ENCODE measurements at places on chromosomes 7 and 10. TPM values are rescaled to one million over a fixed set of nuclear protein-coding genes. Genes with fewer than 3 reads are reported as not detected.
A peak's percentile ranks its signal among the peaks of the same experiment; 100 is the strongest.

DNA sequence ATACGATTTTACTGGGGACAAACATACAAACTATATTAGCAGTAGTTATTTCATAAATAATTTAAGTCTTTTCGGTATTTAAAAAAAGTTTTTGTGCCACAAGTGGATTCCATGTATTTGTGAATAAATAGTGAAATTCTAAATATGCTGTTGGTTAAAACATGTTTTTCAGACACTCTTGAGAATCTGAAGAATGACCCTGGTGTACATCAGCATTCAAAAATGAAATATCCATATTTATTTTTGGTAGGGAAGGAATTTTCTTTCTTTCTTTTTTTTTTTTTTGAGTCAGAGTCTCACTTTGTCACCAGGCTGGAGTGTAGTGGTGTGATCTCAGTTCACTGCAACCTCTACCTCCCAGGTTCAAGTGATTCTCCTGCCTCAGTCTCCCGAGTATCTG, 136.1 kb upstream of the CDK6 start:
- no peaks in the 10 kb centered on the region for H3K27me3 ChIP-seq
- no peak overlapping the region for H3K4me3 ChIP-seq
- peaks cover 10% of the 10 kb centered on the region for H3K4me1 ChIP-seq

Gene OPN4
- total RNA-seq = not detected

DNA sequence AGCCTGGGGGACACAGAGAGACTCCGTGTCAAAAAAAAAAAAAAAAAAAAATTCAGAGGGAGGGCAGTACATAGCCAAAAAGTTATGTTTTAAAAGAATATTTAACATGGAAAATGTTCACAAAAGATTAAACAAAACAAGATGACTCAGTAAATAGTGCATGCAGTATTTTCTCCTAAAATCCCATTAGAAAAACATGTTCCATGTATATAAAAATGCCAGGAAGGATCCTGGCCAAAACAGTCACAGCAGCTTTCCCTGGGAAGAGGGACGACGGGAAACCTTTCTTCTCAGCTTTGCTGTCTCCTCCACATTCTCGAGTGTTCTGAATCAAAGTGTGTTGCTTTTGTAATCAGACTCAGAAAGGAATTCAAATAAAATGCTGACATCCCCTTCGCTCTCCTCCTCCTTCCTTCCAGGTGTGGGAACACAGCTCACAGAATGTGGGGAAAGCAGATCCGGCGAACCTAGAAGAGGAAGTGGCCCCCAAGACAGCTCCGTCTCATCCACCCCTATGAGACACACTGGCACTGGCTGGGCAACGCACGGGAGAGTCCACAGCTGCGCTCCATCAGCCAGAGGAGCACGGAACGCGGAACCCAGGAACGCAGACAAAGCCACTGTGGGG, 139.4 kb downstream of the MAD1L1 start:
- no peak overlapping the region for H3K27ac ChIP-seq
- DNase-seq = no peak
- H3K4me3 ChIP-seq = no peak overlapping the region
- no peaks in the 10 kb centered on the region for H3K27me3 ChIP-seq

Gene ARHGAP19
- 3.5 TPM for total RNA-seq

- H3K4me3 ChIP-seq = no peak overlapping the region
- H3K4me1 ChIP-seq = no peaks in the 10 kb centered on the region
- no peaks in the 10 kb centered on the region for H3K27me3 ChIP-seq
- no peak for DNase-seq
- no peak overlapping the region for H3K27ac ChIP-seq
Measured at GRCh38 chr10:113202011-113202410, 252.0 kb downstream of the TCF7L2 start.

Gene GSTO2
- 2.8 TPM for total RNA-seq

Gene CHST15
- total RNA-seq = 34.0 TPM

DNA sequence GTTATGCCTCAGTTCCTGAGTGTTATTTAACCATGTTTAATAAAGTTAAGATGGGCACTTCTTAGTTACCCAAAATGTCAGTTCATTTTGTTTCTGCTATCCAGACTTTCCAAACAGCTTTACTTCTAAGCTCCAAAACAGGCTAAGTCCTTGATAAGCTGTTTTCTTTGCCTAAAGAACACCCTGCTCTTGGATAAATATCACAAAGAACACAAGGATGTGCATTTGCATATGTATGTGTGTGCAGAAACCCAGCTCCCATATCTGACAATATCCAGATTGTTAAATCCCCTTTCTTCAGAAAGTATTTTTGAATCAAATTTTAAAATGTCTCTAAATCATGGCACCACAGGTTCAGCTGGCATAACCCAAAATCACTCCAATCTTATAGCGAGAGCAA, 19.6 kb downstream of the FAM13C start:
- DNase-seq = no peak
- no peak overlapping the region for H3K27ac ChIP-seq
- peaks cover 39% of the 10 kb centered on the region for H3K4me1 ChIP-seq
- H3K36me3 ChIP-seq = no peaks in the 10 kb centered on the region
- no peaks in the 10 kb centered on the region for H3K27me3 ChIP-seq
- no peak overlapping the region for H3K4me3 ChIP-seq

Gene MMP21
- total RNA-seq = not detected

DNA sequence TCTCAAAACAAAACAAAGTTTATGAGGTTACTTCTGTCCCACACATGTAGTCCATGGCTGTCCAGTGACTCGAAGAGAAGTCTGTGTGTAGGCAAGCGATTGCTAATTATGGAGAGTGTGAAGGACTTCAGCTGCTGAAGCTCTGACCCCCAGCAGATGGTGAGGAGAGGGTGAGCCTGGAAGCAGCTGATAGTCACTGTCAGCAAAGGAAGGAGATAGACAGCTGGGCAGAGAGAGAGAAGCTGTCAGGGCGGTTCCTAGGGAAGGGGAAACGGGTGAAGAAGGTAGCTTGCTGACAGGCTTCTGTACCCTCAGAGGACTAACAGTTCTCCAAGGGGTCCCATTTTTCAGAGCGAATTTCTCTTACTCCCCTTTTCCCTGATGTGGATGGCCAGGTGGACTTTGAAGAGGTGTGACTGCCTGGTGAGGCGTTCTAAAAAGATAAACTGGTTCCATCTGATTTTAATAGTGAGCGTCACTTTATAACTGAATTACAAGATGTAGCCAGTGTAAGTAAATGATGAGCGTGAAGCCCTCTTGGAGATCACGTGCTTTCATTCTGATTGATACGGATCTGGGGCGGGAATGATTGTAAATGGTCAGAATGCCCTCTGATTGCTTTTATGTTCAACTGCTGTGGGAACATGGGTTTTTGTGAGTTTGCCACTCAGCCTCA, 12.1 kb downstream of the ZSCAN21 start:
- H3K27ac ChIP-seq = no peak overlapping the region
- no peak for DNase-seq
- no peak overlapping the region for H3K4me3 ChIP-seq
- no peaks in the 10 kb centered on the region for H3K4me1 ChIP-seq
- H3K27me3 ChIP-seq = no peaks in the 10 kb centered on the region
- peaks cover 40% of the 10 kb centered on the region for H3K36me3 ChIP-seq

- H3K4me3 ChIP-seq = no peak overlapping the region
- H3K27me3 ChIP-seq = no peaks in the 10 kb centered on the region
Measured at GRCh38 chr10:49748006-49748405, 14.1 kb downstream of the OGDHL start.

Gene ARHGEF5
- 10.4 TPM for total RNA-seq

Gene EGFR
- 54.8 TPM for total RNA-seq

DNA sequence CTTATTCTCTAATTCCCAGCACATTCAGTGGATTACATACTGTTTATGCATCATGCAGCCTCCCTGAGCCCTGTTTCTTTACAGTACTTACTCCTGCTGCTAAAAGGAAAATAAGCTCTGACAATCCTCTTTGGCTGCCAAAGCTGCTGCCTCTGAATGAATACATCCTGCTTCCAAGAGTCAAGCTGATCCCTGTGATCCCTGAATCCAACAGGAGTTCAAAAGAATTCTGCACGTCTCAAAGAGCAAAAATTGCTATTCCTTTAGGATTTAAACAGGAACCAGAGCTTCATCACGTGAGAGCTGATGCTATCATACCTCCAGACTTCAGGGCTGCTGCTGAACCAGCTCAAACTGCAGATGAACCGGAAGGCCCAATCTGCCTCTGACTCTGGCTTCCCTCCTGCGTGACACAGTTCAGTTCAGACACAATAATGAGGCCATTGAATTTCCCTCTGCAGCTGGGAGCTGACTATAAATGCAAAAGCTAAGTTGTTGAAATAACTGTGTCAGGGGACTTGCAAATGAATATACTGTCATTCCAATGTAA, 851.0 kb upstream of the PHF14 start:
- H3K4me1 ChIP-seq = no peaks in the 10 kb centered on the region
- H3K27me3 ChIP-seq = no peaks in the 10 kb centered on the region
- DNase-seq = no peak
- no peak overlapping the region for H3K27ac ChIP-seq
- H3K4me3 ChIP-seq = no peak overlapping the region

- H3K27ac ChIP-seq = no peak overlapping the region
- no peaks in the 10 kb centered on the region for H3K4me1 ChIP-seq
- H3K27me3 ChIP-seq = no peaks in the 10 kb centered on the region
- no peak overlapping the region for H3K4me3 ChIP-seq
- no peaks in the 10 kb centered on the region for H3K36me3 ChIP-seq
Measured at GRCh38 chr7:45993621-45994020, 72.5 kb upstream of the IGFBP3 start.

DNA sequence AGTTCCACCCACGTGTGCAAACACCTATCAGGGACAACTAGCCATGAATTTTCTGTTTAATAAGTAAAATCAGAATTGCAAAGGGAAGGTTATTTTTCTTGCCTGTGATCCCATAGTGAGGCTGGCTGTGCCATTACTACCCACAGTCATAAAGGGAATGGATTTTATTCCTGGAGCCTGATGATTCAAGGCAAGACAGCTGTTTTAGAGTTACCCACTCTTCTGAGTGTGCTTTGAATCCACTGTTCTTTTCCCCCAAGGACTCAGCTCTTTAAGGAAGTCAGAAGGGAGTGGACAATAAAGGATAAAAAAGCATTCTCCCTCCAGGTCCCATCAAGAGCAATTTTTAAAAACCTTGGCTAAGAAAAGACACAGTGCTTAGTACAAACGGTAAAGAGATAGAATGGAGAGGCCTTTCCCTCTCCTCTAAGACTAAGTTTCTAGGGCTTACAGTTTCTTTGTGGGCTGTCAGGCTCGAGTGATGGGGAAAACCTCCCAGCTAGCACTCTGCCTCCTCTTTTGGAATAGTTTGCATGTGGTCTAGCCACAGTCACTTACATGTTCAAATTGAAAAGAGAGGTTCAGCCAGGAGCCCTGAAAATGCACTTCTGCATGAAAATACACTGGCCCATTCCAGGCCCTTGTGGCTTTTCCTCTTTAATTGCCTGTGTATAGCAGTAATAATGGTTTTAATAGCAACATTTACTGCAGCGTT, 5.1 kb upstream of the LRRC4 start:
- no peaks in the 10 kb centered on the region for H3K4me1 ChIP-seq
- no peaks in the 10 kb centered on the region for H3K36me3 ChIP-seq
- no peak for DNase-seq

DNA sequence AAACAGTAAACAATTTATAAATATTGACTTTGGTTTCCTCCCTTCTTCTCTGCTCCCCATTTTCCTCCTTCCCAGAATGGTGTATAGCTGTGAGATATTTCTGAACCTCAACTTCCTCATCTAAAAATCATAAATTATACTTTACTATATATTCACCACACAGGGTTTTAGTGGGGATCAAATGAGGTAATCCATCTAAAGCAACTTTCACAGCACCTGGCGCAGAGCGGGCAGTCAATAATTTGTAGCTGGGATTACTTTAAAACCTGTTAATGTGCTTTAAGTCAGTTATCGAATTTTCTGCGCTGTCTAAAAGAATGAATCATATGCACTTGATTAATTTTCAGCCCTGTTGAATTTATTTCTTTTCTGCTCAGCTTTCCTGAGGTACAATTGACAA, 172.7 kb downstream of the PTEN start:
- H3K27me3 ChIP-seq = no peaks in the 10 kb centered on the region
- H3K36me3 ChIP-seq = no peaks in the 10 kb centered on the region
- DNase-seq = no peak
- peaks cover 17% of the 10 kb centered on the region for H3K4me1 ChIP-seq
- no peak overlapping the region for H3K27ac ChIP-seq

DNA sequence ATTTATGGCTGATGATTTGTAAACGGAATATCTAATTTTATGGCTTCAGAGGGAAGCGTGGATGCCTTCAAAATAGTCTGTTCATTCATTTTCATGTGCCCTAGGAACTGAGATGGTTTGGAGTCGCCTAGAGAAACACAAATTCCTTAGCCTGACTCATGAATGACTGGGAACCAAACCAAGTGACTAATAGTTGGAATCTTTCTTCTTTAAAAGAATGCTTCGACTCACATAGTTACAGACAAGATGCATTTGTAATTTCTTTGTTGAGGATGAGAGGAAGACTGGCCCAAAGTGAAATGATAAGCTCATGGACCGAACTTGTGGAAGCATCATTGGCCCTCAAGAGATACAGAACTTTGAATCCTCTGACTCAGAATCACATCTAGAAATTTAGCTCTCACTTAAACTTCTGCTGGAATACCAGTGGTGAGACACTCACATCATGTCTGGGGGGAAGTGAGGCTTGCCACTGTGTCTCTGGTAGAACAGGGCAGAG, 1107.2 kb downstream of the NRG3 start:
- no peaks in the 10 kb centered on the region for H3K36me3 ChIP-seq
- H3K4me3 ChIP-seq = no peak overlapping the region
- no peak for DNase-seq
- peaks cover 16% of the 10 kb centered on the region for H3K4me1 ChIP-seq
- H3K27ac ChIP-seq = peak overlapping the region; percentile 20
- H3K27me3 ChIP-seq = no peaks in the 10 kb centered on the region

- H3K4me3 ChIP-seq = no peak overlapping the region
- H3K4me1 ChIP-seq = no peaks in the 10 kb centered on the region
- H3K27ac ChIP-seq = no peak overlapping the region
- no peaks in the 10 kb centered on the region for H3K36me3 ChIP-seq
Measured at GRCh38 chr7:106952658-106953231, 87.7 kb downstream of the PIK3CG start.

GRCh38 chr10:124010024-124010423, 83.4 kb downstream of the CHST15 start:
- DNase-seq = no peak
- peaks cover 10% of the 10 kb centered on the region for H3K36me3 ChIP-seq
- no peak overlapping the region for H3K27ac ChIP-seq
- H3K4me3 ChIP-seq = no peak overlapping the region
- H3K4me1 ChIP-seq = no peaks in the 10 kb centered on the region

Gene CLDN4
- not detected for total RNA-seq

Gene AKR1C3
- 77.4 TPM for total RNA-seq

DNA sequence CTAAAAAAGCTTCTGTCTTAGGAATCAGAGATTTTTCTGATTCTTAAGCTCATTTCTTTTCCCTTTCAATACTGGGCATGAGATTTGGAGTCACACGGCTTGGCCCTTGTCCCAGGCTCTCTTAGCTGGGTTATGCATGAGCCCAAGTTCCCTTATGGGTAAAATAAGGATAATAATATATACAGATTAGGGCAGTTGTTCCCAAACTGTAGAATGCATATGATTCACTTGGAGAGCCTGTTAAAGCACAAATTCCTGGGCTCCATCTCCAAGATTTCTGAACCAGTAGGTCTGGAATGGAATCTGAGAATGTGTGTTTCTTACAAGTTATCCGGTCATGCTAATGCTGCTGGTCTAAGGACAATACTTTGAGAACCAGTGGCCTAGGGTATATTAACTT, 154.0 kb downstream of the REEP3 start:
- no peak overlapping the region for H3K27ac ChIP-seq
- H3K4me3 ChIP-seq = no peak overlapping the region
- no peak for DNase-seq
- peaks cover 6% of the 10 kb centered on the region for H3K4me1 ChIP-seq

- H3K36me3 ChIP-seq = peaks cover 41% of the 10 kb centered on the region
- no peak overlapping the region for H3K4me3 ChIP-seq
- no peaks in the 10 kb centered on the region for H3K27me3 ChIP-seq
- H3K27ac ChIP-seq = no peak overlapping the region
- H3K4me1 ChIP-seq = peaks cover 8% of the 10 kb centered on the region
- no peak for DNase-seq
Measured at GRCh38 chr7:47411901-47412300, 170.0 kb downstream of the TNS3 start.

Gene BMPR1A
- total RNA-seq = 130 TPM

Gene CALD1
- 1,038 TPM for total RNA-seq

Gene FAM171A1
- 28.7 TPM for total RNA-seq
